GM18507 (cell line): ENCODE measurements at places on chromosomes 1 and 21.

DNA sequence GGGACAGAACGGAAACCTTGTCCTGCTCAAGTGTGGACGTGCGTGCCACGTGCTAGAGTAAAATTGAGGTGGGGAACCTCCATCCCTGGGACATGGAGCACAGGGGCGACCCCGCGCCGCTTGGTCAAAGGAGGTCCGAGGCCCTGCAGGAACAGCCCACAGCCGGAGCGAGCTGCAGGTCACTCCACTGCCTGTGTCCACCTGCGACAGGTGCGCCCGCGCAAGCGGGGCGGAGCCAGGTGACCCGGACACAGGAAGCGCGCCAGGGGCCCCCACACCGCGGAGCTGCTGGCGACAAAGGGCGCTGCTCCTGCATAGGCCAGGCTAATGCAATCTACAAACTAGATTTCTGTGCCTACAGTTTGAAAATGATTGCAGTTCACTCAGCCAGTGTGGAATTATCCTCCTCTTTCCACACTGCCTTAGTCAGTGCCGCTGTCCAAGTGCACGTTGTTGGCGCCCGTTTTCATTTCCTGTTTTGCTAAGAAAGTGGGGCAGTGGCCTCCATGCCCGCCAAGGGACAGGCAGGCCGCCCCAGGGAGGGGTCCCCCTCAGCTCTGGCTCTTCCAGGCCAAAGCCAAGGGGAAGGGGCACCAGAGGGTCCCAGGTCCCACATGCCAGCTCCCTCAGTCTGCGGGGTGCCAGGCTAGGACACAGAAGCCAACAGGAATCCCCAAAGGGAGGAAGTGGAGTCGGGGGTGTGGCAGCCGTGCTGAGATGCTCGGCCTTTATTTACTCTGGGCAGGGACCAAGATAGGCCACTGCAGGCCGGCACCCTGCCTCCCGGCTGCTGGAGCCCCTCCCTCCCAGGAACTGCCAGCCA, 4.3 kb upstream of the NADK start:
- no peak for DNase-seq

GRCh38 chr1:27658951-27659496, 13.0 kb downstream of the IFI6 start:
- no peak for DNase-seq

- DNase-seq = no peak
Measured at GRCh38 chr1:17935230-17935629, 172.4 kb upstream of the IGSF21 start.

DNA sequence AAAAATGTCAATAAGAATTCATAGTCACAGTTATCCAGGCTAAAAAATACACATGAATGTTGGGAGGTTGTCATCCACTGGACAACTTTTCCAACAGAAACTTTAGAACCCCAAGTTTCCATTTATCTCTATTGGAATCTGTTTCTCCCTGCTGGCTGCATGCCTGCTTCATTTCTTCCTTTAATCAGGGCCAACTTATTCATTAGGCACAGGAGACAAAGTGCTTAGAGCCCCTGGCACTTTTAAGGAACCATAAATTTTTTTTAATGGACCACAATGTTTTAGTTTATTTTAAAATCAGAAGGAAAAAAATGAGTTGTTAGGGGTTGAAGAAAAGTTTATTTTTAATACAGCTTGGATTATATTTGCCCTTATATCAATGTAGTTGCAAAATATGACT, 26.7 kb upstream of the C2CD2 start:
- DNase-seq = no peak

DNA sequence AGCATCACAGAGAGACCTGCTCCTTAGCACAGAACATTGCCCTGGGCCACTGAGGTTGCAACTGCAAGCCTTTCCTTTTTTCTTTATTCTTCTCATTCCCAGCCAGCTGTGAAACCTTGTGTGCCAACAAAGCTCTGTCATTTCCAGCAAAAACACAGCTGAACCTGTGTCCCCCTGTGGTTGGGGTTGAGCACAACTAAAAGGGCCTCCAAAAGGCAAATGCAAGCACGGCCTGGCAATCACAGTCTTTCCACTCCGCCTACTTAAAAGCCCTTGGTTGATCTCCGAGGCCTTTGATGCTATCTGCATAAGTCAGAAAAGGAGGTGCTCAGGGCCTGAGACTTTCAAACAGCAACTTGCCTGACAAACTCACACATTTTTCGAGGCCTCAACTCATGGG, 32.7 kb downstream of the SUSD4 start:
- DNase-seq = no peak

DNA sequence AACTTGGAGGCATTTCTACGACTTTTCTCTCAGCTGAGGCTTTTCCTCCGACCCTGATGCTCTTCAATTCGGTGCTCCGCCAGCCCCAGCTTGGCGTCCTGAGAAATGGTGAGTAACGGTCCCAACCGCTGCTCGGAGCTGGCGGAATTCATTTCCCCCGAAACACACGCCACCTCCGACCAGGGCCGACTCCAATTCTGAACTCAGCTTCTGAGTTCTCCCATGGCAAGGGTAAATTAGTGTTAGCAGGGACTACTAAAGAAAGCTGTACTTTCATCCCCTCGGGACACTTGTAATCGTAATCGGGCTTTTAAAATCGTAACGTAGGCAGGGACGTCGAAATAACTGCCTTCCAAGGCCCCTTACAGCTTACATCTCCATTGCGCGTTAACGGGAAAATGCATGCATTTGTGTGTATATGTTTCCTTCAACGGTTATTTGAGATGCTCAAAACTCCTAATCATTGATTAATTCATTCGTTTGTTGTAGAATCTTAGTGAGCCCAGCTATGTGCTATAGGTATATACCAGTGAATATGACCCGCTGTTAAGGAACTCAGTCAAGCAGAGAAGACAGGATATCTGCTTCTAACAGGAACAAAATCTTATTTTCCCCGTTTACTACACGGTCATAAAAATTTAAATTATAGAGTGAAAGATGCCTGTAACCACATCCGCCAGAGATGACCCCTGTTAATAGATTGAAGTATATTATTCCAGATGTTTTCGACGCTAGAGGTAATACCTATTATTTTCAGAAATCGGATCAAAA, 472 bp downstream of the DTL start:
- DNase-seq = no peak

- no peak for DNase-seq
Measured at GRCh38 chr1:200887772-200888348, 6.8 kb upstream of the INAVA start.

DNA sequence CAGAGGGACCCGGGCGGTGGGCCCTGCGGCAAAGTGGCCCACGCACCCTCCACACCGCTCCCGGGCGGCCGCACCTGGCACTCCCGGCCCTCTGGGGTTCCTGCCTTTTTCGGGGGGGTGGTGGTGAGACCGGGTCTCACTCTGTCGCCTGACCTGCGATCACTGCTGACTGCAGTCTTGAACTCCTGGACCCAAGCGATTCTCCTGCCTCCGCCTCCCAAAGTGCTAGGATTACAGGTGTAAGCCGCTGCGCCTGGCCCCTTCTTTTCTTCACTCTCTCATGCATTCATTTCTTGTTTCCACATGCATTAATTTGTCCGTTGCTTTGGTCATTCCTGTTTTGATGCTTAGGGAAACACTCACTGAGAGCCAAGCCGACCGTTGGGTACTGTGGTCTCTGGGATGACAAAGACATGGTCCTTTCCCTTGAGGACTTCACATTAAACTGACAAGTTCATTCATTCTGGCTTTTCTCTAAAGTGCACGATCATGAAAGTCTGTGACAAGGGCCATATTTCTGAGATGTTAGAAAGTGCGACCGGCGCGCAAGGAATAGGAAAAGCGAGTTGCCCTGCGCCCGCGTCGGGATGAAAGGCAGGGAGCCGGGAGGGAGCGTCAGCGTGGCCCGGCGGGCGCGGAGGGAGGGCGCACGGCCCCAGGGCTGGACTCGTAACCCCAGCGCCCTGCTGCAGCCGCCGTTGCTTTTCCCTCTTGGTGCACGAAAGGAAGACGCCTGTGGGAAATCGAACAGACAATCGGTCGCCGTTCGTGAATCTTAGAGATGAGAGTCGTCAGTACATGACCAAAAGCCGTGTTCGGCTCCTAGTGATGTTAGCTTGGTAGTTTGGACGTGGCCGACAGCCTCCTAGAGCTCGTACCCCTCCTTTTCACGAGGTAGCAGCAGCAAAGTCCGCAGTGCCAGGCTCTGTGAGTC, 1.0 kb upstream of the MCOLN2 start:
- no peak for DNase-seq

DNA sequence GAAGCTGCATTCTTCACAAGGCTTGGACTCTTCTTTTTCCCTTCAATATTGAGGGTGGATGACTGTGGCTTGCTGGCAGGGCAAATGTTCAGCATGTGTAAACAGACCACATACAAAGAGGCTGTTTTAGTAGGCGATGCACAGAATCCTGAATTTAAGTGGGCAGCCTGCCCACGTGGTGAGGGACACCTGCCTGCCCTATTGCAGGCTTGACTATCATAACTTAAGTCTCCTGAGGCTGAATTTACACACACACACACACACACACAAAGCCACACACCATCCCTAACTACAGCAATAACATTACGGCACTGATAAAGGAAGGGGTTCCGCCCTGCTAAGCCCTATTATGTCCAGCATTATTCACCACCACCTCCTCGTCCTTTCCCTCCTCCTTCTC, 15.9 kb downstream of the SYT2 start:
- no peak for DNase-seq

GRCh38 chr1:14598498-14599182, at the start of gene KAZN:
Gene KAZN (plus strand): TSS chr1:14598685.
- no peak for DNase-seq

- no peak for DNase-seq
Measured at GRCh38 chr1:221987860-221988520, 246.1 kb upstream of the DUSP10 start.

DNA sequence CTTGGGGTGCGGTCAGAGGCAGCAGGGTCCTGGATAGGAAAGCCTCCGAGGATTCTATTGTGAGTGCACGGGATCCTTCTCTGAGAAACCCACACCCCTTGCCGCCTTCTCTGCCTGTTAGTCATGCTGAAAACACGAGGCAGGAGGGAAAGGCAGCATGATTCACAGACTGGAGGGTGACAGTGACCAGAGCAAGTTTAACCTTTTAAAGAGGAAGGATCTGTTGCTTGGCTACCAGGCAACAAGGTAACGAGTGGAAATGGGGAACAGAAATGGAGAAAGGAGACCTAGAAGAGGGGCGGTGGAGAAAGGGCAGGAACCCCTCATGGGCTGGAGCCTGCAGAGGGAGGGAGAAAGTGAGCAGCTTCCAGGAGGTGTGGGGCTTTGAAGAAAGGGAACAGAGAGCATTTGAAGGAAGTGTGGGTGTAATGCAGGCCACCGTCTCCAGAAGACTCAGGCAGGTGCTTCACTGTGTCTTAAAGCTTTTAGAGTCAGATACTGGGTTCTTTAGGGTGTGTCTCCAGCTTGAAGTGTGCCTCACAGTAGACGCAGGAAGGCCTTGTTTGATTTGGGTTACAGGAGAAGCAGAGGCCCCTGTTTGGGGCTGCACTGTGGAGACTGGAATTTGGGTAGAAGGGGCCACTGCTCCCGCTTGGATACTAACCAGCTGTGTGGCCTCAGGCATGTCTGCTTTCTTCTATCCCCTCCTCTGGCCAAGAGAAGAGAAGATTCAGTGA, 19.1 kb downstream of the OPTC start:
- no peak for DNase-seq

DNA sequence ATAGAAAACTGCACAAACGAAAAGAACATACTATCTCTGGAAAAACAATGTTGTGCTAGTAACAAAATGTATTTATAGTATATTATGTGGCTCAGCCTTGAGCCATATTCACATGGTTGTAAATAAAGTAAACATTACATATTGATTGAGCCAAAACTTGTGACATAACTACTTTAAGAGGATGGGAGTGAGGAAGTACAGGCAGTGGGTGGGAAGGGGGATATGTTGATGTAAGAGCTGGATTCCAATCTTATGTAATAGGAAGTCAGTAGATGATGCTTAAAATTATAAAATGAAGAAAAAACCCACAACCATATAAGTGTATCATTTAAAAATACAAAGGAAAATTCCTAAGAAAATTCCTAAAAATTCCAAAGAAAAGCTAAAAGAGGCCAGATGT, 42.7 kb downstream of the RHOU start:
- DNase-seq = no peak

DNA sequence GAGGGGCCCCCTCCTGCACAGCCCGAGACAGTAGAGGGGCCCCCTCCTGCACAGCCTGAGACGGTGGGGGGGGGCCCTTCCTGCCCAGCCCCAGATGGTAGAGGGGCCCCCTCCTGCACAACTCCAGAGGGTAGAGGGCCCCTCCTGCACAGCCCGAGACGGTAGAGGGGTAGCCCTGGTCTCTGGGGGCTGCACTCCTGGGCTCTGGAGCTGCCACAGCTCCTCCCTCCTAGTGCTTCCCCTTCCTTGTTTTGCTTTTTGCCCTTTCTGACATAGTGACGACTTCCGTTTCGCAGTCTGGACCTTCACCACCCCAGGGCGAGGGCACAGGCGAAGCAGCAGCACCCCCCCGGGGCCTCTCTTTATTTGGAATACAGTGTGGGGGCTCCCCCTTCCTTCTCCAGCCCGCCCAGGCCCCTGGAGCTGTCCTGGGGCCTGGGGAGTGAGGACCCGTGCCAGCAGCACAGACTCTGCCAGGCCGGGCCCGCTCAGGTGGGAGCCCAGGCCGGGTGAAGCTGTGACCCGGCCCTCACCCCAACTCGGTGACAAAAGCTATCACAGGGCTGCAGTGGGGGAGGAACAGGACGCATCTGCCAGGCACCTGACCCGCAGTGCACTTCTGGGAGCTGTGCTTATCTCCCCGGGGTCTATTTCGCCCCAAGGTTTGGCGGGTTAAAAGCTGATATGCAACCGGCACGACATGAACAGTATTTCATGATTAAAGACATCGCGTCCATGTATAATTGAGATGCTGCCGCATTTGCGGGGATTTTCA, 1.1 kb upstream of the PRXL2B start:
- DNase-seq = peak; percentile 40

DNA sequence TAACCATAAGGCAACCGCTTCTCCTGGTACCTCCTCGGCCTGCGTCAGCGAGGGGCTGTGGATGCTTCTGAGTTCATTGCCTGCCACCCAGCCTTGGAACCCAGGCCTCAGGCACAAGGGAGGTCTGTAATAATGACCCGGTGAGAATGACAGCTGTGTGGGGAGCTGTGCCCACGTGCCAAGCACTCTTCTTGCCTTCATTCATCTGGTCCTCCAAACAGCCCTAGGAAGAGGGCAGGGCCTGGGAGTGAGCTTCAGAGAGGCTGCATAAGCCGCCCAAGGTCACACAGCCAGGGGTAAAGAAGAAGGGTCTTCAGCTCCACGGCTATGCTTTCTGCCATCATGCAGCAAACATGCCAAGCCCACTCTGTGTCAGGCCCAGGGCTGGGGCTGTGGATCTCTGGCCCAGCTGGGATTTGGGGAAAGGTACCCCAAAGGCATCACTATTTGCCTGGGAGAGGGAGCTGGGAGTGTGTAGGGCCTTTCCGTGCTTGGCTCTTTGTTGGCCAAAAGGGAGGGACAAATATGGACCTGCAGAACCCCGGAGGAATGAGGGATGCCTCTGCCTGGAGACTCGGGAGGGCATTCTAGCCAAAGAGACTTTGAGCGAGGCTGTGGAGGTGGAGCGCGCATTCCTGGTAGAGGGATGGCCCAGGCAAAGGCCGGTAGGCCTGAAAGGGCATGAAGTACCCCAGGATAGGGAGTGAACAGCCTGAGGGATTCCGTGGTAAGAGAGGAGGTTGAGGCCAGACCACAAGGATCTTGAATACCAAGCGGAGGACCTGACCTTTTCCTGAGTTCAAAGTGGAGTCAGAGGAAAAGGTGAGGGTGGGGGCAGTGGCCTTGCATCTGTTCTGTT, 10.1 kb upstream of the EDN2 start:
- DNase-seq = no peak

- no peak for DNase-seq
Measured at GRCh38 chr1:155134322-155134721, 1.3 kb upstream of the SLC50A1 start.

- no peak for DNase-seq
Measured at GRCh38 chr1:26544126-26544525, 14.6 kb downstream of the RPS6KA1 start.

- no peak for DNase-seq
Measured at GRCh38 chr1:183514235-183514634, 41.9 kb downstream of the SMG7 start.
